ENCODE measurements at places on chromosomes 1 and 21. TPM values are rescaled to one million over a fixed set of nuclear protein-coding genes. Genes with fewer than 3 reads are reported as not detected.

DNA sequence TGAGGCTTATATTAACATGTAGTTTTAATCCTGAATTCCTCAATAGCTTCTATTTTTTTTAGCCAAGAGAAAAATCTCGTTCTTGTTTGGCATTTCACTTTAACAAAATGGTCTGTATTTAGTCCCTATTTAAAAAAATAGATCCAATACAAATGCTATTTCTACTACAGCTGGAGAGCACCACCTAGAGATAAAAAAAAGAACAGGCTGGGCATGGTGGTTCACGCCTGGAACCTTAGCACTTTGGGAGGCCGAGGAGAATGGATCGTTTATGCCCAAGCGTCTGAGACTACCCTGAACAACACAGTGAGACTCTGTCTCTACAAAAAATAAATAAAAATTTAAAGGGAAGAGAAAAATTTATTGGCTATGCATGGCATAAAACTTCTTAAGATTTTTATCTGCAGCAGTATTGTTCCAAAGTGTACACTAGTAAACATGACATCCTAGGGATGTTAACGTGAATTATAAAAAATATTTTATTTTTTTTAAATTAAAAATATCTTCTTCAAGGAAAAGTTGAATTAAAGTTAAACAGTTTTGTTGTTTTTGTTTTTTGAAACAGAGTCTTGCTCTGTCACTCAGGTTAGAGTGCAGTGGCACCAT is 4.4 kb downstream of the ST7L start:
- no peak for DNase-seq

DNA sequence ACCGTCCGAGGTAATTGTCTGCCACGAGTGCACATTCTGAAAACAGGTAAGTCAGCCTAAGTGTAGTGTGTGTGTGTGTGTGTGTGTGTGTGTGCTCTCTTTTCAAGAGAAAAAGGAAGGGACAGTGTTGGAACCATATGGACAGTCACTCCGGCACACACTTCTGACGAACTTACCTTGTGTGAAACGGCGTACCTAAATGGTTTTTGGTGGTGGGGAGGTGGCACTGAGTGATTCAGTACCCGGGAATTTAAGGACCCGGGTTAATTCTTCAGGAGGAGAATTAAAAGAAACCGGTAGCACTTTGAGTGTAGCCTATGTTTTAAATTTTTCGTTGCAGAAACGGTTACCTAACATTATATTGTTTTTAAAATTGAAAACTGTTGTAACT is 286 bp downstream of the ODR4 start:
- no peak for DNase-seq

Gene RIPPLY3
- total RNA-seq, result not detected

DNA sequence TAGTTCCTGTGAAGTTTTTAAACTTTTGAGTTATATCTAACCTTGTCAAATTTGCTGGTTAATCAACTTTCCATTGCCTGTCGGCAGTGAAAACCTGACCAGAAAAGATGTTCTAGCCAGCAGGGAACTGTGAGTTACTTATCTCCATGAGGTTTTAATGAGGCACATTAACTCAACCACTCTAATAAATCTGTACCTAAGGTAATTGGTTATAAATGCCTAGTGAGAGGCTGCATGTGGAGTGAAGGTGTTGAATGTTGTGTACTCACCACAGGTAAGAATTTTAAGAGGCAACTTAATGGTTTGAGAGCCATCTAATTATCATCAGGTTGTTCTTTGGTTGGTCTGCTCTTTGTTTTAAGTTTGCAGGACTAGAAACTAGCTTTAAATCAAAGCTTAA is 138.4 kb upstream of the LHX8 start:
- no peak for DNase-seq

Gene PLA2G2C
- not detected for total RNA-seq

GRCh38 chr1:37682334-37682987 is 9.9 kb upstream of the CDCA8 start:
- peak; percentile 70 for DNase-seq

- no peak for DNase-seq
These were observed 142.6 kb downstream of the ZNF644 start for GRCh38 chr1:90879281-90879680.

GRCh38 chr21:45152265-45152746 is 77.9 kb downstream of the ADARB1 start:
- DNase-seq, result peak; percentile 76

DNA sequence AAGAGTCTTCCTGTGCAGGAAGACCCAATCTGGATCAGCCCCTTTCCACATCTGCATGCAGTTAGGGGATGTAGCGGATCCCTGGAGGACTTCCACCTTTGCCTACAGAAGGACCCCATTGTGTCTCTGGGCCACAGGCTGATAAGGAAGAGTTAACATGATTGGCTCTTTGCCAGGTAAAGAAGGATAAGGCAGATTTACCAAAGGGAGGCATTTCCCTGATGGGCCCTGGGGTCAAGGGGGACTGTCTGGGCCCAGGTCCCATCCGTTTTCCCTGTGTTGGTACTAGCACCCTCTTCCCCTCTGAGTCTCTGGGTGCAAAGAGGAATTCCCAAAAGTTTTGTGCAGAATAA is 29.1 kb downstream of the SLC26A9 start:
- DNase-seq, result no peak
